ENCODE measurements at places on chromosomes 12 and 14.

DNA sequence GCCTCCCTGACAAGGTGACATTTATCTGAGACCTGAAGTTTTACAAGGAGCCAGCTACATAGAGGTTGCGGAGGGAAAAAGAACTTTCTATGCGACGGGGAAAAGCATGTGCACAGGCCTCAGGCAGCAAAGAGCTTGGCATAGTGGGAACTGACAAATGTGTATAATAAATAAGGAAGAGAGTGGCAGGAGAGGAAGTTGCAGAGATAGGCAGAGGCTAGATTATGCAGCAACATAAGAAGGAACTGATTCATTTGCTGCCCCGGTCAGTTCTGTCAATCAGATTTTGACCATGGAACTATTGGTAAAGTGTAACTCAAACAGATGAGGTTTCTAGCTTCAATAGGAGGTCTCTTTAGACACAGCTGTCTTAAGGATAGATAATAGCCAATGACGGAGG is 33.7 kb upstream of the RIC8B start:
- no peak for DNase-seq

DNA sequence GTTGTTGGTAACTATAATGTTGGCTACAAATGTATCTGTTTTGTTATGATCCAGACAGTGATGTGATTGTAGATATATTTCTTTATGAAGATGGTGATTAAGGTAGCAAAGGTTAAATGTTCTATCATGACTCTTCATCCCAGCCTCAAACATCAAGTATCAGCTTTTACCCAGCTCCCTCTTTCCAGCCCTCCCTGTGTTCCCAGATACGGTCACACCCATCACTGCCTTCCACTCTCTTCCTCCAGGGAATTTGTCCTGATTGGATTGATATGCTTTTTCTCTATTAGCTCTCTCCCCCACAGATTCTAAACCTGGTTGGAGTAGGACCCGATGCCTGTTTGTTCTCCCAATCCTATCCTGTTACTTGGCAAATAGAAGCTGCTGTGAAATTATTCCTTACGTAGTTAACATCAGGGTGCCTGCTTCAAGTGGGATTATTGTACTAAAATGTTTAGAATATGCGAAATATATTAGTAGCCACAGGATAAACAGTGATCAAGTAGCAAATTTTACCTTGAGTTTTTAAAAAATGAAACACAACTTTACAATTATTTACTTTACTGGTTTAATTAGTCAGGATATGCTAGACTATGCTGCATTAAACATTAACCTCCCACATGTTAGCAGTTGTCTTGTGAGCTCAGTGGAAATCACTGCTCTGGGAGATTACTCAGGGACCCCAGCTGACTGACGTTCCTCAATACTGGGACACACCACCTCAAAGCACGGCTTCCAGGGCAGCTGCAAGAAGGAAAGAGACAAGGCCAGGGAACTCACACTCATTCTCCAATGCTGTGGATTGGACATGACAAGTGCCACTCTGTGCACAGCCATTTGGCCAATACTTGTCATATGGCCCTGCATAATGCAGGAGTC is 165.3 kb downstream of the ALX1 start:
- DNase-seq, result peak; percentile 15

GRCh38 chr12:45663455-45663854 is 66.1 kb upstream of the ARID2 start:
- DNase-seq, result no peak

DNA sequence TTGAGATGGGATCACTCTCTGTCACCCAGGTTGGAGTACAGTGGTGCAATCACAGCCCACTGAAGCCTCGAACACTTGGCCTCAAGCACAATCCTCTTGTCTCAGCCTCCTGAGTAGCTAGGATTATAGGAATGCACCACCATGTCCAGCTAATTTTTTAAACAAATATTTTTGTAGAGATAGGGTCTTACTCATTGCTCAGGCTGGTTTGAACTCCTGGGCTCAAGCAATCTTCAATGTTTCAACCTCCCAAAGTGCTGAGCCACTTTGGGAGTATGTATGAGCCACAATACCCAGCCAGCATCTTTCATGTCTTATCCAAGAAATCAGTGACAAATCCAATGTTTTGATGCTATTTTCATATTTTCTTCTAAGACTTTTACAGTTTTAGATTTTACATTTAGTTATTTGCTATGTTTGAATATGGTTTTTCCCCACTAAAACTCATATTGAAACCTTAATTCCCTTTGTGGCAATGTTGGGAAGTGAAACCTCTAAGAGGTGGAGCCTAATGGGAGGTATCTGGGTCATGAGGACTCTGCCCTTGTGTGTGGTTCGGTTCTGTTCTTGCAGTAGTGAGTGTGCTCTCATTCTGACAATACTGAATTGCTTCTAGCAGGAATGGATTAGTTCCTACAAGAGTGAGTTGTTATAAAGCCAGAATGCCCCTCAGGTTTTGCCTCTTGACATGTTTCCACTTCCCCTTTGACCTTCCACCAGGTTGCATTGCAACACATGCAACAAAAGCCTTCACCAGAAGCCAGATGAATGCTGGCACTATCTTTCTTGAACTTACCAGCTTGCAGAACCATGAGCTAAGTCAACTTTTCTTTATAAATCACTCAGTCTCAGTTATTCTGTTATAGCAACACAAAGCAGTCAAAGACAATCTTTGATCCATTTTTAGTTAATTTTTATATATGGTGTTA is 80.8 kb upstream of the AMIGO2 start:
- no peak for DNase-seq

GRCh38 chr14:85883966-85884365 is 354.0 kb downstream of the FLRT2 start:
- no peak for DNase-seq

- DNase-seq, result no peak
Measured at GRCh38 chr12:32947206-32948067, 50.9 kb upstream of the PKP2 start.

- no peak for DNase-seq
Measured at GRCh38 chr14:54603362-54603761, 36.4 kb downstream of the SAMD4A start.

DNA sequence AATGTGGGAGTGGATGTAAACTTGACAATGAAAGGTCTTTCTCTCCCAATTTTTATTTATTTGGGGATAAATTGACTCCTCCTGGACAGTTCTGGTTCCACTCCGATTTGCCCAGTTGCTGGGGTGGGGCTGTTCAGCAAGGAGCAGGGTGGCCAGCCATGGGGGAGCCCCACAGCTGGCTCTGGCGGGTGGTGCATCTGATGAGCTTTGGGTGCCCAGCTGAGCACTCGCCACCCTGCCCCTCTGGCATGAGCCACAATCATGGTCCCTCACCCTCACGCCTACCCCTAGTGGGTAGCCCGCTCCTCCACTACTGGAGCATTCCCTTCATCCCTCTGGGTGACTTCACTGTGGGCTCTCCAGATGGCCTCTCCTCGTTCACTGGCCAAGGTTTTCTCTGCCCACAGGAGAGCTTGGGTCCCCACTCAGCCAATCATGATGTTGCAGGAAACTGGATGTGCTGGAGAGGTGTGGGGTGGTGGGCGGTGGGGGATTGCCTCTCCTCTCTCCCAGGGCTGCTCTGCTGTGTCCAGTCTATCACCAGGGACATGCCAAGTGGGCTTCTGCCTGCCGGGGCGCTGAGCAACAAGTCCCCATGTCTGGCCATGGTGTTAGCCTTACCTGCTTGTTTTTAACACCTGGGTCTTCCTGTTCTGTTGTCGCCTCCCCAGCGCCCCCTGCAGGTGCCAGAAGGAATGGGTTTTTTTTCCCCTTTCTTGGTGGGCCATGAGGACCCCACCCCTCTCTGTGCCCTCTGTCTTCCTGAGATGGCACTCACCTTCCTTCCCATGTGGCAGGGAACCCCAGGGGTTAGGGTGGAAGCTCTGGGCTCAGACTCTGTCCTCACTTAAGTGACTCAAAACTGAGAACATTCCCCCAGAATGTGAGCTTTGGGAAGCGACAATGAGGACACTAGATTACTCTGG is 3.4 kb downstream of the CYP46A1 start:
- DNase-seq, result no peak

DNA sequence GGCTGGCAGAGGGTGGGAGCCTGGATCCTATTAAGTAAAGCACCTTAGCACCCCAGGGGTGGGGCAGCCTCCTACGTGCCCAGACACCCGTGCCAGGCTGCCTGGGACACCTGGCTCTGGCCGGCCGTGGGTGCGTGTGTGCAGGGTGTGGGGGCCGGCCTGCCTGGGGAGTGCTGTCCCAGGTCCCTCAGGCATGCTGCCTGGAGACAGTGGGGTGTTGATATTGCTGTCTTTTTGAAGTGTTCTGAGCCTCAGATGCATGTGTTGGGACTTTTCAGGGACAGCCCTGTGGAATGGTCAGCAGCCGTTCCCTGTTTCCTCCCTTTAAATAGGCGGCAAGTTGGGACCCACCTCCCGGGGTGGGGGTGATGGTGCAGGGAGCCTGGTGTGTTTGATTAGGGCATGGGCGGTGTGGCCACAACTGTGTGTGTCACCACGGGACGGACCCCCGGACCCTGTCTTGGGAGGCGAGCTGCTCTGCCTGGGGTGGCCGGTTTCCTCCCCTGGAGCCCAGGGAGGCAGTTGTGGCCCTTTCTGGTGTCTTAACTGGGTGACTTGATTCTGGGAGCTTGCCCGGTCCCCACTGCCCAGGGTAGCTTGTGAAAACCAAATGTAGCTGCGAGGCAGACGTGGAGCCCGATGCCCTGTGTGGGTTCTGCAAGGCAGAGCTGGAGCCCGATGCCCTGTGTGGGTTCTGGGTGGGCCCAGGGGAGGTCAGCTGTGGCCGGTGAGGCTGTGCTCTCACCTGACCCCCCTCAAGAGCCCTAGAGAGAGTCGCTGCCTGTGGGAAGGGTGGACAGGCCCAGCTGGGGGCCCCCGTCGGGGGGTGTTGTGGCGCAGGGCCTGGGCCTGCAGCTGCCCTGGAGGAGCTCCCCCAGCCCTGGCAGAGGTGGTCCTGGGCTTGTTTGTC is 8.2 kb downstream of the ULK1 start:
- no peak for DNase-seq

DNA sequence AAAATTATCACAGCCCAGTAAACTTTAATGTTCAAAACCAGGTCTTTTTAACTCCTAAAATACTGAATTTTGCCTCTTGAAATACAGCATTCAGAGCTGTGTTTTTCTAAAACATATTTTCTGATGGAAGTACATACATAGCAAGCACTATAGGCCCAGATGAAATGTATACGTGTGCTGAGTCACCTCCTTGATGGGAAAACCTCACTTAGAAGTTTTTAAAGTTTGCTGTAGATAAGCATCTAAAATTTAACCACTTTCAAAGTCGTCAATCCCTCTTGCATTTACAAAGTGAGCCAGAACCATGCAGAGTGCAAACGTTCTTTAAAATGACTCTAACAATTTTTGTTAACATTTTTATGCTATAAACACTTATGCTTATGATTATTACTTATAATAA is 618.8 kb downstream of the RPS29 start:
- no peak for DNase-seq

DNA sequence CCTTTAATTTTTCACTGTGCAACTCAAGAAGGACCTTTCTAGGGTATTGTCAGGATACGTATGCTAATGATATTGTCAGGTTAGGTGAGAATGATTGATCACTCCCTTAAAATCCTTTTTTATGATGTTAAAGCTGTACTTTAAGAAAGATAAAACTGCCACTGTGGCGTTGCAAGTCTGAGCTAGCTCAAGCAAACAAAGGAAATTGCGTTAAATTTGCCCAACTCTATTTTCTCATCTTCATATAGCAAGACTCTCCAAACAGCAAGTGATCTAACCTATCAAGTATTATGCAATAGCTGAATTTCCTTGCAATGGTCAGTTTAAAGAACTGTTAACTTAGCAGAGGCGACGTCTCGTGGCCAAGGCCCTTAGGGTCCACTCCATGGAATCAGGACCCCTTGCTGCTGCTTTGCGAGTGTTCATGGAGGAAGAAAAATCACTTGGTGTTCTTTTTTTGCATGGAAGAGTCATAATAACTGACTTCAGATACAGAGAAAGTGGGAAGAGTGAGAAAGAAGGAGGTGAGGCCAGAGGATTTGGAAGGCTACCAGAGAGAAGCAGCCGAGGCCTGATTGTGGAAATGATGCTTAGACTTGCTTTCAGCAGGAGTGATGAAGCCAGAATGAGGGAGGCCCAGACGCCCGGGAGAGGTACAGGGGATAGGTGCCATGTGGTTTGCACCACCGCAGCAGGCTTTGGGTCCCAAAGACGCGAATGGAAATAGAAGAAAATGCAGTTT is 2.5 kb downstream of the TRAF3 start:
- no peak for DNase-seq

DNA sequence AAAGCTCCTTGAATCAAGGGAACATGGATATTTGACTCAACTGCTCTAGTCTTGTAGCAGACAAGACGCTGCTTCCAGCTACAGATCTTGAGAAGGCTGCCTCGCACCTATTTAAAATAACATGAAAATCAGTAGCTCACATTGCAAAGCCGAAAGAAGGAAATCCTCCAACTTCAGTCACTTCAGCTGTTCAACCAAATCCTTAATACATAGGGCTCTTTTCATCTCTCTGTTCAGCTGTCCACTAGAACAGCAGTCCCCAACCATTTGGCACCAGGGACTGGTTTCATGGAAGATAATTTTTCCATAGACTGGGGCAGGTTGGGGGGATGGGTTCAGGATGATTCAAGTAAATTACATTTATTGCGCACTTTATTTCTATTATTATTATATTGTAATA is 1116.0 kb upstream of the TMEM132C start:
- no peak for DNase-seq

- no peak for DNase-seq
Measured at GRCh38 chr12:2332236-2332635, 279.4 kb downstream of the CACNA1C start.

DNA sequence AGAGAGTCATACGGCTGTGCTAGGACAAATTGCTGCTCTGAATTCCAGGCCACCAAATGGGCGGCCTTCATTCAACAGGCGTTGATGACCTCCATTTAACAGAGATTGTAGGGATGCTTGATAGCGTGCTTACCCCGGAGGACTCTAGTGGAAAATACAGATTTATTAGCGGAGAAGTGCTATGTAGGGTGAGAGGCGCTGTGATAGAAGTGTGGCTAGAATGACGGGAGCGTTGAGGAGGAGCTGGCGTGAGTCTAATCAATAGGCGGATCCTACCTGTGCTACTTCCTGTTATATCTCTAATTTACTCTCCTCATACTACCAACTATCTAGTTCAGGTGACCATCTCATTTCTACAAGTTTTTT is 668 bp downstream of the MRPS35 start:
- no peak for DNase-seq

DNA sequence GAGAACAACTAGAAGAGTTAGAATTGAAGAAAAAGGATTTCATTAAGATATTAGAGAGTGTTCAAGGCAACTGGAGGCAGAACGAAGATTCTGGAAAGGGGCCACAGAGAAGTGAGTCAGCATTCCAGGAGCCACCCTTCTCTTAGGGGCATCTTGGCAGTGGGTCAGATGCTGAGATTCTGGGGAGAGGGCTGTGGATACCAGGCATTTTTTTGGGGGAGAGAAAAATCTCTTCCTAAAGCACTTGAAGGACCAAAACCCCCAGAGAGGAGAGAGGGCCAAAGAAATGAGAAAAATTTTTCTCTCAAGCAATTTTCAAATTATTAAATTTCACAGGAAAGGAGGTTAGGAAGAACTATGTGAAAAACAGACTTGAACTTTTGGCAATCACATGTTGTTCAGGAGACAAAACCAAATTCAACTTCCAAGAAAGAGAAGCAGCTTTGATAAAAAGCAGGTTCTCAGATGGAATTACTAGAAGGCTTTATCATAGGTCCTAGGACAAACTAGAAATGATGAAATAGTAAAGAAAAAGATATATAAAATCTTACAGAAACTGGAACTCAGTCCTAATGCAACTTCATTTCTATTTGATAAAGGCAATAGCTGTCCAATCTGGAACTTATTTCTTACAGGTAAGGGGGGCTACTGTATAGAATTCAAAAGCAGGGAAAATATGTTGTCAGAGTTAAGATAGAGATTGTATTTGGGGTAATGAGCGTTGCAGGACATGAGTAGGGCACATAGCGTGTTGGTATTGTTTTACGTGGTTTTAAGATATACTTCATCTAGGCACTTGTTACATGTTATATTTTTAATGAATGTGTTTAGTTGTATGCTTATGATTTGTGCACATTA is 1.1 kb upstream of the CLEC2D start:
- DNase-seq, result no peak
